ENCODE measurements at places on chromosomes 5 and 9.

- DNase-seq, result no peak
Observed at GRCh38 chr5:34599471-34600117, 56.5 kb upstream of the RAI14 start.

GRCh38 chr9:13088720-13089427 lies 190.6 kb downstream of the MPDZ start:
- peak; percentile 57 for DNase-seq

GRCh38 chr9:14533867-14534640 lies 159.2 kb downstream of the ZDHHC21 start:
- DNase-seq, result no peak

GRCh38 chr5:159100025-159100781 lies 487 bp upstream of the EBF1 start:
- DNase-seq, result peak; percentile 88

DNA sequence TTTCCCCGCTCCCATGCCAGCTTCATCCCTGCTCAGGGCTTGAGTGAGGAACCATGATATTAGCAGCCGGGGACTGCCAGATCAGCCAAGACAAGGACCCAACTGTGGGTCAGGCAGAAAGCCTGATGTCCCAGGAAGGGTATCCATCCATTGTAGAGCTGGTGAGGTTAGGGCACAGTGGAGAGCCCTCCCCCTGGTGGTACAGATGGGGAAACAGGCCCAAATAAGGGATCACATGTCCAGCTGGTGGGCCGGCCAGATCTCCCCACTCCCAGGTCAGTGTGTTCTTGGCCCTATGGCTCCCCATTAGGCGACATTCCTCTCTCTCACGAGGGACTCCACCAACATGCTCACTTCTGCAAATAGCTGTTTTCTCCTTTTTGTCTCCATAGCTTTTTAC lies 9.0 kb downstream of the CDX1 start:
- peak; percentile 25 for DNase-seq
